ENCODE measurements at places on chromosomes 5 and 9. TPM values are rescaled to one million over a fixed set of nuclear protein-coding genes. Genes with fewer than 3 reads are reported as not detected.
A peak's percentile ranks its signal among the peaks of the same experiment; 100 is the strongest.

The CARTPT gene
- total RNA-seq, result not detected

The SLC28A3 gene
- total RNA-seq, result 5.0 TPM

The PCDHGA1 gene
- total RNA-seq, result not detected

The SLC27A4 gene
- total RNA-seq, result 100 TPM

The IFNA21 gene
- total RNA-seq, result not detected

The PCDHAC2 gene
- 1.7 TPM for total RNA-seq

The RORB gene
- 2.5 TPM for total RNA-seq

The ELL2 gene
- 88.3 TPM for total RNA-seq

The TSLP gene
- not detected for total RNA-seq

DNA sequence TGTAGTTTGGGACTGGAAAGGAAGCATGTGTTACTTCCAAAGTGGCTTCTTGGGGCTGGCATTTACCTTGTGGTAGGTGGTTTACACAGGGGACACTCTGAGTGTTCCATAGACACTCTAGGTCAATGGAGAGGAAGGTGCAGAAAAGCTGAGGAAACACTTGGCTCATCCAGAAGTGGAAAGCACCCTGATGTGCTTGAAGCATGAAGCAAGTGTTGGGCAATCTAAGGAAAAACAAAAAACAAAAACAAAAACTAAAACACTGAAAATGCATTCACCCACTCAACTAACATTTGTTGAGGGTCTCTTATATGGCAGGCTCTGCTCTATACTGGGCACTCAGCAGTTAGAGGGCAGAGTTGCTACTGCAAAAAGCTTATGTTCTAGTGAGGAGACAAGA lies 2.9 kb upstream of the ERAP2 start:
- no peak for DNase-seq

DNA sequence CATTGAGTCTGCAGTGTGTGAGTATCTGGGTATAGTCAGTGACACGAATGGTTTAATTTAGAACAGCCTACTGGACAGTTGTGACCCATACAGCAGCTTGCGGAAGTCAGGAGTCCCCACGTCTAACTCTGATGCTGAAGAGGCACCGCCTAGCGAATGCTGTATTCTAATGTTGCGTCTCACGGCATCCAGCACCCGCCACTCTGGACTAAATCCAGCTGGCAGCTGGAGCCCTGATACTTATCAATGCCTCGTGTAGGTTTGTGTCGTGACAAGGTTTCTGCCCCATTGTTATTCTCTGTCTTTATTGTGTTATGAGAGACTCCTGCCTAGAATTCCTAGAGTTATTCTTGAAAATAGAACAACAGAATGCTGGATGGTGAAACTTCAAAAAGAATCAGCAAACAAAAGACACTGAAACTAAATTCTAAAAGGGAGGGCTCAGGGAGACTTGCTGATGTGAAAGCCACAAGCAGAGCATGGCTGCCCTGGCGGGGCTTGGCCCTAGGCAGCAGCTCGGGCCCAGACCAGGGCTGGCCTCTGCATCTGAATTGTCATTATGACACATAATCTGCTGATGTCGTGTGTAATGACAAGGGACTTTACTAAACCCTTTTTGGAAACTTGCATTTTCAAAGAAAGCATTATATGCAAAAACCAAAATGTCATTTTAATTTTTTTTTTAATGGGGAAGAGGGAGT lies 123.5 kb upstream of the ICE1 start:
- DNase-seq, result no peak

DNA sequence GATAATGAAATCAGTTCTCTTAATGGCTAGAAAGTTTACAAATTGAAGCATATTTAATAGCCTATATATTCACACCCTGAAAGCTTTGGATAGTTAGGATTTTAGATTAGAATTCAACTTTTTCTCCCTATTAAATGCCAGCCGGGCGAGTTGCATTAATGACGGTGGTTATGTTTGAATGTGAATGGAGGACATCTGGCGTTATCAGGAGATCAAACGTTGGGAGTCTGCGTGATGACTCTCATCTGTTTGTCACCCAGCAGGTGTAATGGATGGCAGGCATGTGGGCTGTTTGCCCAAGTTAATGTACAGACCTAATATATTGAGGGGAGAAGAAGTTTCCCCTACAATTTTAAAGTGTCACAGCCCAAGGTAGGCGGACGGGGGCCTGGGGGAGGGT lies 1227.7 kb upstream of the WWC1 start:
- no peak for DNase-seq

- DNase-seq, result no peak
Observed at GRCh38 chr5:116861666-116862065, 287.0 kb upstream of the SEMA6A start.

- DNase-seq, result peak; percentile 42
Observed at GRCh38 chr9:134064711-134065110, 3.1 kb downstream of the BRD3 start.

DNA sequence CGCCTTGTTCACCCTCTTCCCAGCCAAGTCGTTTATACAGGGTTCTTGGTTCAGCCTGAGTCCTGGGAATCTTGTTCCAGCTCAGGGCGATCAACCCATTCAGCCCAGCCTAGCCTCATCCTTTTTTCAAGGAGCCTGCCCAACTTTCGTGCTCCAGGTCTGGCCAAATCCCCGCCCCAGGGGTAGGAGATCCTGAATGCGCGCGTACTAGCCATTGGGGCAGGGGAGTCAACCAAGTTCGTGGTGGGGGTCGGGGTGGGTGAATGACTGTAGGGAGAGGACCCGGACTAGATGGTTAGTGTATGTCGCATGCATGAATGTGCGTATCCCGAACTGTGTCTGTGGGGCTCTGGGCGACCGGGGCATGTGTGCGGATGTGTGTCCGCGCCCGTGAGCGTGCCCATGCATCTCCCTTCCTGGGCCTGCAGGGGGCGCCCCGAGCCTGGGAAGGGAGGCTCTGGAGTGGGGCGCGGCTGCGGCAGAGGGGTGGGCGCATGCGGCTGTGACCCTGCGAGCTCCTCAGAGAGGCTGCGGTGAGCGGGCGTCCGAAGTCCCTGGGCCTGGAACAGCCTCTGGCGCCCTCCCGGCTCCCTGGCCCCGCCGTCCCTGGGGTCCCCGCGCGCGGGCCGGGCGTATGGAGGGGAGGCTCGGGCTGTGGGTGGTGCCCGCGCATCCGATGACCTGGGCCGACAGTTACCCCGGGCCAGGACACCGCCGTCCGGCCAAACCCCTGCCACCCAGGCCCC lies 8.7 kb downstream of the CCL21 start:
- peak; percentile 83 for DNase-seq

- no peak for DNase-seq
Observed at GRCh38 chr5:108660291-108660690, 87.4 kb upstream of the FER start.

DNA sequence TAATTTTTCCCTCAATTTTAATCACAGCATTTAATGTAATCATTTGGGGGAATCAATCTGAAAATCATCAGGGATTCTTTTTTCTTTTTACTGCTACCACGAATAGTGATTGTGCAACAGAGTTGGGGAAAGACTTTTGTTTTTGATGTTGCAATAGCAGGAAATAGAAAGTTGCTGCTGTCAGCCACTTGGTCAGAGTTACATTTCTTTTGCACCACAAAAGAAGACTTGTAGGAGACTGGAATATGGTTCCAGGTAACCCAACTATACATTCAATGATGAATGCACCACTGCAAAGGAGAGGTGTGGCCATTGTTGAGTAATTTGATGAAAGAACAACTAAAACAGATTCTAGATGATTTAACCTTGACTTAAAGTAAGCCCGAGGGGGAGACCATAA lies 46.3 kb upstream of the PALM2AKAP2 start:
- no peak for DNase-seq

DNA sequence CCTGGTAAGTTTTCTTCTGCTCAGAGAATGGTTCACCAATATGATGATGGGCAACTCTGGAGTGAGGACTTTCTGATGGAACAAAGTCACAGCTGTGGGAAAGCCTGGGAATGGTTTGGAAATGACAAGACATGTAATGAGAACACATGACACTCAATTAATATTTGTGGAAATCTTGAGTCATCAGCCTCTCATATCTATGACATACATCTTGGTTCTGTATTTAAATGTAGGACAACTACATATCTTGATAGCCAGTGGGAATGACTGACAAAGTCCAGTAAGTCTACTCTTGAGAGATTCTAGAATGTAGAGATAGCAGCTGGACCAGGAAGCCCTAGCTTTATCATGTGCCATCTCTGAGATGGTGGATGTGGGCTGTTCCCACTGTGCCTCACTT lies 85.5 kb downstream of the PALM2AKAP2 start:
- no peak for DNase-seq

DNA sequence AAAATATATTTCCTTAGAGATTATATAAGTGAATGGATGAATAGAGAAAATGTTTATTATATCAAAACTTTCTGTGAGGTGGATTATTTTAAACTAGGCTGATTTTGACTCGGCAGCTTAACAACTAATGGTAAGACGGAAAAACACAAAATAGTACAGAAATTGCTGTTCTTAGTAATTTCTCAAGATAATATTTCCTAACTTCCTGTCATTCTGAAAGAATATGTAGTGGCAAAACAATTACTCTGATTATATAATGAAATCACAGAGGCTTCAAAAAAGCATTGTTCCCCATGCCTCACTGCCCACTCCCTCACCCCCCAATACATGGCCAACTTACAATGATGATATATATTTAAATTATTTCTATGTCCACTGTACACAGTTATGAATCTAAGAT lies 85.4 kb downstream of the YTHDC2 start:
- DNase-seq, result no peak

GRCh38 chr5:172052450-172053236 lies 46.2 kb upstream of the FBXW11 start:
- no peak for DNase-seq

DNA sequence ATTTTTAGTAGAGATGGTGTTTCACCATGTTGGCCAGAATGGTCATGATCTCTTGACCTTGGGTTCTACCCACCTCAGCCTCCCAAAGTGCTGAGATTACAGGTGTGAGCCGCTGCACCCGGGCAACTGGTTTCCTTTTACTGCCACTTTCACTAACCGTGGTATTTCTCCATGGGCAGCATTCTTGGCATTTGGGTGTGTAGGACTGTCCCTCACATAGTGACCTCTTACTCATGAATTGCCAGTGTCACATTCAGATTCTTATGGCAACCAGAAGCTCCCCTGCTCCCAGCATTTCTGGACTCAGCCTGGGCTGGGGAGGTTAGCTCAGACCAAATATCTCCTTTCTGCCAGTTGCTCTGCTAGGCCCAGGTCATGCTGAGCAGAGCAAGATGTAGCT lies 50.1 kb downstream of the FOXI1 start:
- no peak for DNase-seq

DNA sequence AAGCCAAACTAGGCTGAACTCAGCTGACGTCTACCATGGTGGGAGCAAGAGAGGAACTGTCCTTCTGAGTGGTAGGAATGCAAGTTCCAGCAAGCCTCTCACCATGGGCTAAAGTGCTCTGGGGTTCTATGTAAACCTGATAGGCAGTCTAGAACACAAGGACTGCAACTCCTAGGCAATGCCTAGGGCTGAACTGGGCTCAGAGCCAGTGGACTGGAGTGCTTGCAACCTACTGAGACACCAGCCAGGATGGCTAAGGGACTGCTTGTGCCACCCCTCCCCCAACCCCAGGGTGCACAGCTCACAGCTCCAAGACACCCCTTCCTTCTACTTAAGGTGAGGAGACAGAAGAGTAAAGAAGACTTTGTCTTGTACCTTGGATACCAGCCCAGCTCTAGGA lies 12.1 kb upstream of the RCL1 start:
- DNase-seq, result no peak

DNA sequence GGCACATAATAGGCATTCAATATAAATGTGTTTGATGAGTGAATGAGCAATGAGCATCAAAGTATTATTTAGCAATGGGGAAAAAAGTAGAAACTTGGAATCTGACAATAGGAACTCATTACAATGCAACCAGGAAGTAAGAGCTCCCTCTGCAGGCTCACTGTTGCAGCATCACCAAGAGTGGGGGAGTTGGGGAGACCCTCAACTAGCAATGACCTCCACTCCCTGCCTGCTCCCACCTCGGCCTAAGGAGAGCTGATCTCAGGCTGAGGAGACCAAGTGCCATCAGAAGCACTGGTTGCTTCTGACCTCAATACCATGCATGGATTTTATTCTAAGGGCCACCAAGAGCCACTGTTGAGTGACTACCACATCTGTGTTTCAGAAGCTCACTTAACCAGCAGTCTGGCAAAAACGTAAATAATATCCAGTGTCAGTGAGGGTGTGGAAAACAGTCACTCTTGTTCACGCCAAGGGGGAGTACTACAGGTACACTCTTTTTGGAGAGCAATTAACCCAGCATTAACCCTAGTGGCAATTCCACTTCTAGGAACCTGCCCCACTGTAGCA lies 8.0 kb downstream of the VDAC1 start:
- DNase-seq, result no peak

DNA sequence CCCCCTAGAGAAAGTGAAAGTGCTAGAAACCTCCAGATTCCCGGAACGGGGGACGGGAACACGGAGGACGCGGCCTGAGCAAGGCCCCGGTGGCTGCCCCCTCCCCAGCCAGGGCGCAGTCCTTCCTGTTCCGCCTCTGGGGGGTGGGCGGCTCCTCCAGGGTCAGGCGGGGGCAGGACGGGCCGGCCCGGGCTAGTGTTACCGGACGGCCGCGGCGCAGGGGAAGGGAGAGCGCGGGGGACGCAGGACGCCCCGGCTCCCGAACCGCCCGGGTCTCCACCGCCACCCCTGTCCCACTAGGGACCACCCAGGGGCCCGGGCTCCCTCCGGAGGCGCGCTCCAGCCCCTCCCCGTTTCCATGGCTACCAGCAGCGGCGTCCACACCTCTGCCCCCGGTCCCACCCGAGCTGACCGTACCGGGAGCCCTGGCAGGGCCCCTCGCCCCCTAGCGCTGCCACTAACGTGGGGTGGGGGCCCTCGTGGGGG lies 579 bp downstream of the SLC12A7 start:
- no peak for DNase-seq

GRCh38 chr5:159571501-159572244 lies 241.4 kb upstream of the IL12B start:
- no peak for DNase-seq

DNA sequence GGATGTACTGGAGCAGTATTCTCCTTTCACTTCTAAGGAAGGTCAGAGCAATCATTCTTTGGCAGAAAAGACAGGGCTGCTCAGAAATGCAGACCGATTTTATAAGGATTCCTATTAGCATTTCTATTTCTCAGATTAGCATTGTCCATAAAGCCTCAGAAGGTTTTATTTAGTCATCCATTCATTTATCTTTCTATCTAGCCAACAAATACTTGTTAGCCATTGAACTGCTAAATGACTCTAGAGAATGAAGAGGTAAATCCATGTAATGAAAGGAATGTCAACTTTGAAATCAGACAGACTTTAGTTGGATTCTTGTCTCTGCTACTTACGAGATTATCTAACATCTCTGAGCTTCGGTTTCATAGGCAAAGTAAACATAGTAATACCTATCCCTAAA lies 165.2 kb downstream of the SLC25A46 start:
- DNase-seq, result no peak

DNA sequence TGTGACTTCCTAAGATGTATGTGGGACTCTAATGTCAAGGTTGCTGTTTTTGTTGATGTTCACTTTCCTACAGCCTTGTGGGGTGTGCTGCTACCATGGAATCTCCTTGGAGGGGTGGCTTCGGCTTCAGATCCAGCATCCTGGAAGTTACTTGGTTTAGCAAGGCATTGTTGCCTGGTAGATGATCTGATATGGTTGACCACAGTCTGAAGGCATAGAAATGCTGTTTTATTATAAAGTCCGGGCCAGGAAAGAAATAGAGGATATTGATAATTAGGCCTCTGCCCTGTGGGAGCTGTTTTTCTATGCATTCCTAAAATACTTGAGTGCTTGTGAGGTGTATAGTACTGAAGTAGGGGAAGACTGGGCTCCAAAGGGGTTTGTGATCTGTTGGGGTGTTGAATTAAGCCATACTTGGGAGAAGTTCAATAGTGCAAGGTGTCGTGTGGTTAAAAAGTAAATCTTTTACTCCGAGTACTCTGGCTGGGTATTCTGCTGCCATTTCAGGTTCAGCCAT lies 27.3 kb upstream of the CREBRF start:
- no peak for DNase-seq

Data from Peyer's patch (tissue), 4 donors.